ENCODE measurements at places on chromosomes 1 and 21.

GRCh38 chr1:8214501-8215173 is 103.3 kb upstream of the SLC45A1 start:
- no peak for DNase-seq

GRCh38 chr1:85572574-85572973 is 8.0 kb upstream of the CCN1 start:
- no peak for DNase-seq

GRCh38 chr1:156551066-156551643 is 21.2 kb downstream of the IQGAP3 start:
- no peak for DNase-seq

DNA sequence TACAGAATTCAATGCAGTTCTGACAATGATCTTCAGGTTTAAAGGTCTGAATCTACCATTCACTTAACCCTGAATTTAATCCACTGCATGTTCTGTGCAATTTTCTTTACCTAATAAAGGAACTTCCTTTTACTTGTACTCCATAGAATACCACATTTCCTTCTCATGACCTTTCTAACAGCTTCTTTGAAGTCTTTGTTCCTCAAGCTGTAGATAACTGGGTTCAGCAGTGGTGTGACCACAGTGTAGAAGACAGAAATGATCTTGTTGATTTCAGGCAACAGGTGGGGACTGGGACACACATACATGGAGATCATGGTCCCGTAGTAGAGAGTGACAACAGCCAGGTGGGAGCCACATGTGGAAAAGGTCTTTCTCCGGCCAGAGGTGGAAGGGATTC is 878 bp downstream of the OR11L1 start:
- DNase-seq = no peak

DNA sequence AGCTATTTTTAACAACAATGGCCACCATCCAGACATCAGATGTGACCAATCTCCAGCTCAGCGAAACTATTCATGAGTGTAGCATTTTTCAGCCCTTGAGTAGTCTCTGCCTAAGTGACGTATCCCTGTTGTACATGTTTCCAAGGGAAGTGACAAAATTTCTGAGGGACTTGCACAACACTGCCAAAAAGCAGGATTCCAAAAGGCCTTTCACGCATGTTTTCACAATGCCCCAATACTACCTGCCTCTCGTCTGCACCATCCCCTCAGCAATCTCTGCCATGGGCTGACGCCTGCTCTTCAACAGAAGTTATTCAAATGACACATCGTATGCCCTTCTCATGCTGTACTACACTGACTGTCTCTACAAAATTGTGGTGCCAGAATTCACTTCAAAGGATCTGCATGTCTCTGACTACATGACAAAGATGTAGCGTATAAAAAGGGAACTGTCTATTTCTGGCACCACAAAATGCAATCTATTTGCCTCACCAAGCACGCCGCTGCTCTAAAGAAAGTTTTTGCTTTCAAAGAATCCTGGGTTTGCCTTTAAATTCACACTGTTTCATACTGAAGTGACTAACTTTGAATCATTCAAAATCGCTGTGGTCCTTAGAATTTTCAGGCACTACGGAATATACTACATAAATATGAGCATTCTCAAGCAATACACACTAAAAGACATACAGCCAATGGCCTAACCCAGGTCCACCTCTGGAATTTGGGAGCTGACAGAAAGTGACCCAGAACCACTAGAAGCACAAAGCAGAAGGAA is 32.9 kb downstream of the JAK1 start:
- DNase-seq = peak; percentile 27

DNA sequence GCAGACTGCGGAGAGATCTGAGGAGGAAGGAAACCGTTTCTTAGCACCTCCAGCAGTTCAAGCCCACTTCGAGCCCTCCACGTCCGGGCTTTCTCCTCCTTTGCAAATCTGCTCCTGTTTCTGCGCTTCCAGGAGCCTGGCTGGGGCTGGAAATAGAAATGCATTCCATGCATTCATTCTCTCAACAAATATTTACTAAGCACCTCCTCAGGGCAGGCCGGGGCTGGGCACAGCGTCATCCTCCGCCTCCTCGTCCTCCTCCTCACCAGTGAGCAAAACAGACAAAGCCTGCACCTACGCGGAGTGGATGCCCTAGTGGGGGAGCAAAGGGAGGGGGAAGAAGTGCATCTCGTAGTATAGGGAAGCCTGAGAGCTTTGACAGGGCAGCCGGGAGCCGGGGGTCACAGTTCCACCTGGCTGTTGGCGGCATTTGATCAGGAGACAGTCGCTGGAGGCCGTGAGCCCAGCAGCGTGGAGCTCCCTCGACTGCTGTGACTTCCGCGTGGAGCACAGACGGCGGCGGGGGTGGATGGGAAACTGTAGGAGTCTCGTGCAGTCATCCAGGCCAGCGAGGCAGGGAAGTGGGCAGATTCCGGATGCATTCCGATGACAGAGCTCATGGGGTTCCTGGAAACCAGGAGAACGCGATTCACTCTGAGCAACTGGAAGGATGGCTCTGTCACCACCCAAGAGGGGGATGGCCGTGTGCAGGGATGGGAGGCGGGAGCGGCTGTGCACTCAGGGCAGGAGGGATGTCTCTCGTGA is 93.5 kb downstream of the SIK1 start:
- no peak for DNase-seq

GRCh38 chr1:31434101-31434871 is 21.3 kb downstream of the SERINC2 start:
- no peak for DNase-seq

DNA sequence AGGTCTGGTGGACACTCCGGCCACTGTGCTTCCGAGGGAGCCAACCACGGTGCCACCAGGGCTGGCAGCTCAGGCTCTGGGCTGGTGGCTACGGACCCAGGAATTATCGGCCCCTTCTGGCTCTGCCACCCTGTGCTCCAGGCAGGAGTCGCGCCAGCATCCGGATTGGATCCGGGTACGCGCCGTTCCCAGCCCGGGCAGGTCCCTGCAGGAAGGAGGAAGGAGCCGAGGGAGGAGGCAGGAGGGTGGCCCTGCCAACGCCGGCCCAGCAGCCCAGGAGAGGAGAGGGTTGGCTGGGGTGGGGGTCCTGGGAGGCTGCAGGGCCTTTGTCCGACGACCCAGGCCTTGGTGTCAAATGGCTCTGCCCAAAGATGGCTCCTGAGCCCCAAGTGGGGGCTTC is 160.5 kb downstream of the CASZ1 start:
- no peak for DNase-seq

DNA sequence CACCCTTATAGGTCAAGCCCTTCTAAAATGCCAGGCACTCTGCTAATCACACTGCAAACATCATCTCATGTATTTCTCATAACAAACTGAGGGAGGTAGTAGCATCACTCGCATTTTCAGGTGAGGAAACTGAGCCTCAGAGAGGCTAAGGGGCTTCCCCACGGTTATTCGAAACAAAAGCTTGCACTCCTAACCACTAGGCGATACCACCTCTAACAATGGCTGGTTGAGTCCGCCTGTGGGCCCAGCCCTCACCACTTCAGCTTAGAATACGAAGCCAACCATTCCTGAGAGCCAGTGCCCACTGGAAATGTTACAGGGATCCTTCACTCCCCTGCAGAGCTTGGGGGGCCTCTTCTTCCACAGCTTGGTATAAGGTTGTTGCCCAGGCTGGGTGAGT is 65.3 kb upstream of the TENT5C start:
- DNase-seq = peak; percentile 28

DNA sequence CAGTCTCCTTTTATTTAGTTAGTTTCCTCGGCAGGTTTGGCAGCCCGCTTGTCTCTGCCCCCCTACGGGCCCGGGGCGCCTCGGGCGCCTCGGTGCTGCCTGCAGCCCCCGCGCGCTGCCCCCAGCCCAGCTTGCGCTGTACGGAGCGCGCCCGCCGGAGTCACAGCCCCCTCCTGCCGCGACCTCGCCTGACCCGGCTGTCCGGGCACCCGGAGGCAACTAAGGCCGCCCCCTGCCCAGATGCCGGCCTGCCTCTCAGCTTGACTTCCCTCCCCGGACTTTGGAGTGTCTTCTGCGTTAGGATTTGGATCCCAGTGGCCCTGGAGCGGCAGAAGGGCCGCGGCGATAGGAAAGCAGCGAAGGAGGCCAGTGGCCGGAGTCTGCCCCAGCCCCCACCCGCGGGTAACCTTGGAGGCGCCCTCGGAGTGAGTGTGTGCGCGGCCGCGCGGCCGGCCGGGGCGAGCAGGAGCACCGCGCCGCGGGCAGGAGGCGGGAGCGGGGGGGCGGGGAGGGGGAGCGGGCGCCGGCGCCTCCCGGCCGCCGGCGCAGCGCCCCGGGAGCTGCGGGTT is 7.6 kb downstream of the CDKN2C start:
- no peak for DNase-seq

DNA sequence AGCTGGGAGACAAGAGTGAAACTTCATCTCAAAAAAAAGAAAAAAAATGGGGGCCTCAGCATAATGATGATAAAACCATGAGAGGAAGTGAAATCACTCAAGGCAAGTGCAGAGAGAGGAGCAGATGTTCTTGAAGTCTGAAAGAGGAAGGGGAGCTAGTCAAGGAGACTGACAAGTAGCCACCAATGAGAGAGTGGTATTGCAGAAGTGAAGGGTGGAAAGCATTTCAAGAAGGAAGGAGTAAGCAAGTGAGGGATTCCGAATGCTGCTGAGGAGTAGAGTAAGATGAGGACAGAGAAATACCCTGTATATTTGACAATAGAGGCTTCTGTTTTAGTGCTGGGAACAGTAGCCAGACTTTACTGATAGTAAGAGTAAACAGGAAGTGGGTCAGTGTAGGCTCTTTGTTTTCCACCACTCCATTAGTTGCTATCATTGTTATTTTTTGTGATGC is 2.9 kb downstream of the TATDN3 start:
- DNase-seq = no peak

DNA sequence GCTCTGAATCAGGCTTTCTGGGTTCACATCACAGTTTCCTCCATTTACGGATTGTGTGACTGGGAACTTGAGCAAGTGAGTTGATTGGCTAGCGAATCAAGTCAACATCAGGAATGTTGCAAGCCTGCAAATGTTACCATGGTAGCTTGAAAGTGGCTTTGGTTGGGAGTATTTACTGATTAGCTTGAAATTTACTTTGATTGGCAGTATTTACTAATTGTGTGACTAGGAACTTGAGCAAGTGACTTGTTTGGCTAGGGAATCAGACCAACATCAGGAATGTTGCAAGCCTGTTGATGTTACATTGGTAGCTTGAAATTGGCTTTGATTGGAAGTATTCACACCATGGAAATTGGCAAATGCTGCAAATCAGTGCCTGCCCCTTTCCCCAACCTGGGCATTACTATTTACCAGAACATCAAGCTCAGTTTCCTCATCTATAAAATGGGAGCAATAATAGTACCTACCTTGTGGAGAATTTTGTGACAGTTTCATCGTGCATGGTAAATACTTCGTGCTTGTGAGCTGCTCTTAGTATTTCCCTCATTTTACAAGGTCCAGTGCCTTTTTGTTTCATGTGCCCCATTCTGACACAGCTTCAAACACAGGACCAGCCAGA is 23.1 kb upstream of the B3GALNT2 start:
- no peak for DNase-seq

DNA sequence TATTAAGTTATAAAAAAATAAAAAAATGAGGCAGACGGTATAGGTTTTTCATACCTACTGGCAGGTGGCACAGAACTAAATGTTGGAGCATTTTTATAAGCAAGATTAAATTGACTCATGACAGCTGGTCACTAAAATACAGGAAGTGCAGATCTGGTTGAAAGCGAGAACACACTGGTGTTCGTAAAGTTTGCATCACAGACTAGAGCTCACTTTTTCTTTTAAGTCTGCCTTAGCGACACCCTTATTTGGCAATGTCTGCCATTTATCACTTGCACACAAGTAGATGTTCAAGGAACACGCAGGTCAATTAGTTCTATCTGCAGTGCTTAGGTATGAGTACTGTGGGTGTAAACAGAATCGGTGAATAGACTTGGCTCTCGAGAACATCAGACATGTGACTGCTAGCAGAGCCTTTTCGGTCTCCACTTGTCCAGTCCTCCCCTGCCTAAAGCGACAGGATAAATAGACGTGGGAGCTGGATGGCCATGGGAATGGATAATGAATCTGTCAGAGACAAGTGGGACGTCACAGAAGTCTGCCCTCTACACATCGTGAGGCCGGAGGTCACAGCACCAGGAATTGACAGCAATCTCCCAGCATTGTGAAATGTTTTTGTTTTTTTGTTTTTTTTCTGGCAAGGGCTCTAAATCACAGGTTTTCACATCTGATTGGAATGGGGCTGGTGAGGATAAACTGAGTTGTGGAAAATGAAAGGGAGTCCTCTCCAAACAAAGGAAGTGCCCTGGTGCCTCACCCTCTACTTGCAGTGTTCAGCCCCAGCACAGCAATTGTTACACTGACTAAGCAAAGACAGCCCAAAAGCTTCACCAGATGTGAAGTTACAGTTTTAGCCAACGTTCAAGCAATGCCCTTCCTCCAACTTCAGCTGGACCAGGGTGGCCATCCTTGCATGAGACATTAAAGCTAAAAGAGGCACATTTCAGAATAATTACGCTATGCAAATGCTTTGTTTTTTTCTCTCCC is 248.9 kb downstream of the NTNG1 start:
- no peak for DNase-seq

- no peak for DNase-seq
These were observed 754 bp upstream of the LSS start for GRCh38 chr21:46229133-46229922.

GRCh38 chr21:29005696-29006095 is 13.0 kb upstream of the LTN1 start:
- DNase-seq = no peak

GRCh38 chr21:46183910-46184624 is at the start of gene SPATC1L:
Gene SPATC1L (minus strand): TSS chr21:46184459. CDS start chr21:46182816, 1,643 bp downstream.
- DNase-seq = peak; percentile 62

DNA sequence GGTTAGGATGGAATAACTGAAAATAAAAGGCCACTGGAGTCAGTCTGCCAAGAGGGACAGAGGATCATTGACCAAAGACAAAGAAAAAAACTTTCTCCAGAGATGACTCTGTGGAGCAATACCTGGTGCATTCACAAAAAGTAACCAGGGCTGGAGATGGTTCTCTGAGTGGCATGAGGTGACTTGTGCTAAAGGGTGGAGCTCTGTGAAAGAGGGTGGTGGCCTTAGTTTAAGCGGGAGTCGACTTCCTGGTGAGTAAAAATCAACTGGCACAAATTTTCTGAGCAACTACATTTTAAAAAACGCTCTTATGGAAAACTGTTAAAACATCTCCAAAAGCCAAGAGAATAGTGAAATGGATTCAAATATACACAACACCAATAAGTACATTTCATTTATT is 10.0 kb downstream of the NHLH2 start:
- no peak for DNase-seq

DNA sequence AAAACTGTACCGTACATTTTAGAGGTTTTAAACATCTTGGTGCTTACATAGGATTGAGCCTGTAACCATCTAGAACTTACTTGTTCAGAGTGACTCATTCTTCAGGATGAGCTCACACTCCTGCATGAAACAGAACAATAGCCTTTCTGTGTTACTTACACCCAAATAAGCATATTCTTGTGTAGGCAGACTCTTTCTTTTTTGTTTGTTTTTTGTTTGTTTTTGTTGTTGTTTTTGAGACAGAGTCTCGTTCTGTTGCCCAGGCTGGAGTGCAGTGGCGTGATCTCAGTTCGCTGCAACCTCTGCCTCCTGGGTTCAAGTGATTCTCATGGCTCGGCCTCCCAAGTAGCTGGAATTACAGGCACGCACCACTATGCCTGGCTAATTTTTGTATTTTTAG is 3.8 kb upstream of the CA6 start:
- DNase-seq = no peak

- no peak for DNase-seq
These were observed 117.7 kb downstream of the SLC45A1 start for GRCh38 chr1:8435569-8436071.

Data from stimulated activated CD4-positive, alpha-beta T cell treated with anti-CD3 and anti-CD28 coated beads, Interleukin-1b, Interleukin-23, amount 100 ng/mL, for 48 hours (primary cell).